NCI-H2081 treated with DMSO at 0.1 percent for 48 hours (cell line): ENCODE measurements at places on chromosomes 16 and 17.

- DNase-seq: no peak
Measured at GRCh38 chr17:35799942-35800341, 4.5 kb upstream of the MMP28 start.

- DNase-seq: no peak
Measured at GRCh38 chr17:58985367-58985766, 121.3 kb downstream of the TRIM37 start.

GRCh38 chr16:677316-678190 is 2.1 kb downstream of the RHBDL1 start:
- DNase-seq: no peak

DNA sequence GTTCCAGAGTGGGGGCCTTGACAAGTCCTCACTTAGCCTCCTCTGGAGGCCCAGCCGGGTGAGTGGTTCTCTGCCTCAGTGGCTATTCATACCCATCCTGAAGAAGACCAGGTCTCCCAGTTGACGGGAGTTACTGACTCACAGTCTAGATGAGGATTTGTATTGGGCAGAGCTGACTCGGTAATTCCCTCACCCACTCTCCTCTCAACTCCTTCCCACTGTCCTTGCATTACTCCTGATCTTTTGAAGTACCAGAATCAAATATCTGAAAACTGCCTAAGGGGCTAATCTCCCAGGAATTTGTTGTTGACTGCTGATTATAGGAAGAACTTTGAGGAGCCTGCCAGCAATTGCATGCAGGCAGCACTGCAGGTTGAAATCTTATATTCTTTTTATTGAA is 14.2 kb downstream of the SAP30BP start:
- DNase-seq: no peak

- DNase-seq: no peak
Measured at GRCh38 chr16:2769675-2770056, 7.4 kb downstream of the ELOB start.

DNA sequence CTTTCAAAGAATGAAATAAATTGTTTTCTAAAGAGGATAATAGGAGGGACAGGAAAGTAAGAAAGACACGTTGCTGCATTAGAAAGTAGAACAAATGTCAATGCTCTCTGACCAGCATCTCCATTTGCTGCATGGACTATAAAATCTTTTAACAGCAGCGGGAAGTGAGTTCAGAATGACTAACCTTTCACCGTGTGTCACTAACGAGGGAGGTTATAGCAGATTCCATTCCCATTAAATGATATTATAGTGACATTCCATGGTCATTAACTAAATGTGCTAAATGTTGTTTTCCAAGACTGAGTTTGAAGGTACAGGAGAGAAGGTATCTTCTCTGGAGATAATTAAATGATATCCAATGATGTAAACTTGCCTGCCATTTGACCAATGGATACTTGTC is 127.1 kb upstream of the HS3ST3A1 start:
- no peak for DNase-seq

- no peak for DNase-seq
Measured at GRCh38 chr16:56932721-56933619, 1.0 kb downstream of the HERPUD1 start.
